Osteoblast (primary cell): ENCODE measurements at places on chromosomes 1 and 21. TPM values are rescaled to one million over a fixed set of nuclear protein-coding genes. Genes with fewer than 3 reads are reported as not detected.
A peak's percentile ranks its signal among the peaks of the same experiment; 100 is the strongest.

Gene OR6K3
- total RNA-seq, result not detected in 2 replicates

- DNase-seq, result no peak
These were observed 32.7 kb downstream of the MRPS6 start for GRCh38 chr21:34105947-34106541.

DNA sequence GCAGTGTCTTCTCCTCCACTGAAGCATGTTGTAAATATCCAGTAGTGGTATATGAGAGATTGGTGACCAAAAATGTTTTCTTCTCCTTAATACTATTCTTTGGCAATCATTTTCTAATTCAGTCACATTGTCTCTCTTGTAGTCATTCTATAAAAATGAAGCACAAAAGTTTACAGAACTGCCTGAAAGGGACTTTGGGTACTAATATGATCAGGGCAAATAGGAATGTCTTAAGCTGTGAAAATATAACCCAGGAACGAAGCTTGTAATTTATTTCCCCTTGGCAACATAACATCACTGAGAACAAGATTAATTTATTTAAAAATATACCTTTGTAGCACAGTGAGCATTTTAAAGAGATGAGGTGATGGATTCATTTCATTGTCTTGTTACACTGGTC lies 4.9 kb downstream of the B3GALT2 start:
- no peak for DNase-seq

GRCh38 chr1:87495147-87495546 lies 166.5 kb downstream of the LMO4 start:
- DNase-seq, result no peak

Gene LIPI
- not detected in 2 replicates for total RNA-seq

DNA sequence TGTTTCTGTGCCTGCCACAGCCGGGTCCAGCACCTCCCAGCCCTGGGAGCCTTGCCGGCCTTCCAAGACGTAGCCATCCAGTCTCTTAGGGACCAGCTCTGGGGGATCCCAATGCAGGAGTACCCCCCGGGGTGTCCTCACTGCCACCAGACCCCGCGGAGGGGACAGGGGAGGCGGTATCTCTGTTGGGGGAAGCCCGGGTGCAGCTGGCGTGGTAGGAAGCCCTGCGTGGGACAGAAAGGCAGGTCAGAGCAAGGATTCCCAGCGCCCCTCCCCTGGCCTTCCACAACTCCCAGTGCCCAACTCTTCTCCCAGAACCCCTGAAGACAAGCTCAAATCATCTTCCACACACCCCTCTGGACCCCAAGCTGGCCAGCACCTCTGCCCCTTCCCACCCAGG lies 4.9 kb upstream of the TAGLN2 start:
- DNase-seq, result peak; percentile 74

GRCh38 chr1:36161641-36162531 lies 5.9 kb downstream of the MAP7D1 start:
- DNase-seq, result no peak

DNA sequence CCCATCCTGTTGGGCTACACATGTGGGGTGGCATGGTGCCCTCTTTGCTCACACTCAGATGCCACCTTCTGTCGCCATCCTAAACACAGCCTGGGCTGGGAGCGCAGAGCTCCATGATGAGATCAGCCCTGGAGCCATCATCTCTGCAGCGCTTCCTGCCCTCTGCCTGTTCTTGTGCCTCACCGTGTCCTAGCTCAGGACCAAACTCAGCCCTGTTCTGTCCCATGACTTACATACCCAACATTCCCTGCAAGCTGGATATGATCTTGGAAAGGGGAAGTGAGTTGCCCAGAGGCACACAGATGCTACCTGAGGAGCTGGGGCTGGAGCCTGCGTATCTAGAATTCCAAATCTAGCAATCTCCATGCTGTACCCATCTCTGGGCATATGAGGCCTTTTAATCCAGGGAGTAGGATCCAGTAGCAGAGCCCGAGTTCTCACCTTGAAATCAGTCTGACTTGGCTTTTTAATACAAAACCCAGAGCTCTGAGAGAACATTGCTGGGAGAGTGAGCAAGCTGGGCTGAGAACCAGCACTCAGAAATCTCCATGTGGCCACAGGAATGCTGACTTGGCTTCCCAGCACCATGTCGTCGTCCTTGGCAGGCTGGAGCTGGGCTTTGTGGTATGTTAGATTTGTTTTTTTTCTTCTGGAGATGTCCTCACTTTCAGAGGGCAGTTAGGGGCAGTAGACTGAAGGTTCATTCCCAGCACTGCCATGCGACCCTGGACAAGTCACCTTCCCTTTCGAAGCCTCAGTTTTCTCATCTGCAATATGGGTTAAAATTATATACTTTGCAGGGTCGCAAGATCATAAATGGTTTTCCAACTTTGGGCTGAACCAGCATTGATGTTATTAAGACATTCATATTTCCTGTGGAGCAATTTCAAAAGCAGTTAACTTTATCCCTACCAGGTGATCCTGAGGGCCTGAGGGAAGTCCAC lies 2.6 kb downstream of the ALPL start:
- DNase-seq, result peak; percentile 98

DNA sequence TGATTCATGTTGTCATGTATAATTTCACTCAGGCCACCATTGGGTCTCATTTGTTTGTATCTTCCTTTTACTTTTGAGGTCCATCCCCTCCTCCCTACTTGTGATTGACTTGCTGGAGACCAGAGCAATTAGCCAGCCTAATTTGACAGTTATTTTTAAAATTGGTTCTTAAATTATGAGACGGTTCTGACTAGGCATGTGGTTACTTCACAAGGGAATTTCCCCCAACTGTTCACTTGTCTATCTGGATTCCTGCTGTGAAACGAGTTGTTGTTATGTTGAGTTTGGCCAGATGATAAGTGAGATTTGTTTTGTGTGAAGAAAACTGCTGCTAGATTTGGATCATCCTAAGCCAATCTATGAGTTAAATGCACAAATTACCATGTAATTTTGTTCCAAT lies 359.1 kb downstream of the BARHL2 start:
- DNase-seq, result no peak

Gene OR2L13
- under 0.01 TPM in 1 of 2 replicates, not detected in the other for total RNA-seq

DNA sequence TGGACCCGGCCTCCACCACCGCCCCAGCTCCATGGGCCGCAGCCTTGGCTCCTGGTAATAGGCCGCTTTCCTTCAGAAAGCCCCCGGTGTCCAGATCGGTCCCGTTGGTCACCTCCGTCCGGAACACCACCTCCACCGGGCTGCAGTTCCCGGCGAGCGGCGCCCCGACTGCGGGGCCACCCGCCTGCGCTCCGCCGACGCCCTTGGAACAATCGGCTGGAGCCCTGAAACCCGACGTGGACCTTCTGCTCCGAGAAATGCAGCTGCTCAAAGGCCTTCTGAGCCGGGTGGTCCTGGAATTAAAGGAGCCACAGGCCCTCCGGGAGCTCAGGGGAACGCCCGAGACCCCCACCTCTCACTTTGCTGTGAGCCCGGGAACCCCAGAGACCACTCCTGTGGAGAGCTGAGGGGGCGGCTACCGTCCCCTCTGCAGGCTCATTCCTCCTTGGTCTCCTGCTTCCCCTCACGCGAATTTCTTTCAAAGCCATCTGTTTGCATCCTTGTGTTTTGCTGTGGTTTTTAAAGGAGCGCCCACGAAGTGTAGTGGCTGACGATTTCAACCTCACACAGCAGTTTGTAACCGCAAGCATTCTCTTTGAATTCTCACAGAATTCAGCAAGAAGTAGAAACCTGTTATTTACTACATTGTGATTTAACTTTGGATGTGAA lies 6.0 kb downstream of the FCRLB start:
- DNase-seq, result peak; percentile 73

DNA sequence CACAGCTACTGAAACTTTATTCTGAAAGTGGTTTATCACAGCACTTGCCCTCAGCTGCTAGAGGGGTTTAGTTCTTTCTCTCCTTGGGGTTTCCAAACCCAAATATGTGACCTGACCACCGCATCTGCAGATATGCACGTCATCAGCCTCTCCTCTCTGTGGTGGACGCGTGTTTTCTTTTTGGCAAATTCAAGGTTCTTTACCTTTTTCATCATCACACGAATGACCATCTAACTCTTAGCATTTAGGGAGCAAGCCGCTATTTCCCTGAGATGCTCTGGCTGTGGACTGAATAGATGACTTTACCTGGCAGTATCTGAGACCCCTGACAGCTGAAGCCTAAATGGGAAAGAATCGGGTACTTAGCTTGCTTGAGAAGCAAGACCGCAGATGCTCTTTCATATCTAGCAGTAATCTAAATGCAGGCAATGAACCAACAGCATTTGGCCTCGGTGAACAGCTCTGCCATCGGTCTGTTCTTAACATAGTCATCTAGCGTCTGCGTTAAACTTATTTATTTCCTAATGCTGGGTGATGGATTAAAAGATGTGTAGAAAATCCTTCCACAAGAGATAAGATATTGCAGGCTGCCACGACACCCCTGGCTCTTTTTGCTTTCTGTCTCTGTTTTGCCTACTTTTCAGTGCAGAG lies 463.4 kb downstream of the CAMTA1 start:
- DNase-seq, result no peak

Gene OR6N1
- not detected in 2 replicates for total RNA-seq

DNA sequence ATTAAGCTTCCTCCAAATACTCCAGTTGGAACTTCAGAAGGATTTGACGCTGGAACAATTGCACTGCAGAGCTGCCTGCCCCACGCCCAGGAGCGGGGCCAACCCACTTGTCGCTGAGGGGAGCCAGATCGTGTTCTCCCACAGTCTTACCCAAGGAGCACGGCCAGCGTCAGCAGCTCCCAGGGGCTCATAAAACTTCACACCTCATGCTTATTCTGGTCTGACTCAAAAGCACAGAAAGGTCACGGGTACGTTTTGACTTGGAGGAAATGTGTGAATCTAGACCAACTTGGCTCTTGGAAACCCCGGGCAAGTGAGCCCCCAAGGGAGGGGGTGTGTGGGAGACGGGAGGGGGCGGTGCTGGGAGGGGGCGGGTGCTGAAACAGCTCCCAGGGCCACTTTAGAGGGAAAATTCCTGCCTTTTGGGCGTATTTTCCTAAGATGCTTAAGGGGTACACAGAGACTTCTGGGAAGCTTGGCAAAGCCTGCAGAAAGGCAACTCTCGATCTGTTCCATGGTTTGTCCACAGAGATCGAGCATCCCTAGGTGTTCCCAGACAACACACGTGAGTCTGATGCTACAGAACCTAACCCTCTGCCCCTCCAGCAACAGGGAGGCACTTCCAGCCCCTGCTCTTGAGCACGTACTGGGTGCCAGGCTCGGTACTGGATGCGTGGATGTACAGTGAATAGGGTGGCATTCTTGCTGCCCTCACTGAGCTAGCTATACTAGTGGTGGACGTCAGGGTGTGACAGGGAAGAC lies 98.9 kb downstream of the DHRS3 start:
- peak; percentile 94 for DNase-seq

DNA sequence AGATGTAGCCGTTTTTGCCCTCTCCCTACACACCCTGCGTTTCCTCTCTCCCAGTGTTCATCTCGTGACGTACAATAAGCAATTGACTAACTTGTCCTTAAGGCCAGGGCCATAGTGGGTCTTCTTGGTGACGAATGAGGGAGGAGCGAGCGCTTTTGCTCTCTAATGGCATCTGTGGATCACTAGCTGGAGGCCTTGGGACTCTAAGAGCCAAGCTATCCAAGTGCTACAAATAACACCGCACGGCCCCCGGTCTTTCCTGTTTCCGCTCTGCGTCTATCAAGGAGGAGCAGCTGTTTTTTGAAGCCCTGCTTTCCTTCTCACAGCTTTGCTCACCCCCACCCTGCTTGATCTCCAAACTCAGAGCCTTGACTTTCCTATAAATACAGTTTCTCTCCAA lies 25.2 kb downstream of the EVA1C start:
- DNase-seq, result peak; percentile 18

- DNase-seq, result peak; percentile 86
These were observed 2.6 kb downstream of the HDGF start for GRCh38 chr1:156748670-156749418.

GRCh38 chr1:61131248-61131647 lies 48.9 kb downstream of the NFIA start:
- no peak for DNase-seq
